BE2C (cell line): ENCODE measurements at places on chromosomes 6 and 20.

GRCh38 chr20:63560856-63561609 lies 7.1 kb downstream of the FNDC11 start:
- no peak for DNase-seq

GRCh38 chr6:30806581-30807183 lies 62.3 kb upstream of the IER3 start:
- DNase-seq: no peak

- DNase-seq: peak; percentile 28
These were observed 395.8 kb upstream of the MARCKS start for GRCh38 chr6:113461153-113461932.

DNA sequence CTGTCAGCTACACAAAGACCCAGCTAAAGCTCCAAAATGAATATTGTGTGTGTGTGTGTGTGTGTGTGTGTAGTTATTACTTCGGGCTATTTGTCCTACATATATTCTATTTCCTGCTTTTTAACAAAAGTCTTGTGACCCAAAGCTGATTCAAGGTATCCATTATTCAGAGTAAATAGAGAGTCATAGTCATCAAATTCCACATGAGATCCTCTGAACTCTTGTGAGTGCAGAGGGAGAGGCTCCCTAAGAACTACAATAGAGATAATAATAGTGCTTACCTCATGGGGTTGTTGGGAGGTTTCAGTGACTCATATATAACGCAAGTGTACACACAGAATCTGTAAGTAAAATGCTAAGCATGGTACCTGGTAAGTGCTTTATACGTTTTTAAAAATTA lies 95.6 kb upstream of the SHLD1 start:
- DNase-seq: no peak

DNA sequence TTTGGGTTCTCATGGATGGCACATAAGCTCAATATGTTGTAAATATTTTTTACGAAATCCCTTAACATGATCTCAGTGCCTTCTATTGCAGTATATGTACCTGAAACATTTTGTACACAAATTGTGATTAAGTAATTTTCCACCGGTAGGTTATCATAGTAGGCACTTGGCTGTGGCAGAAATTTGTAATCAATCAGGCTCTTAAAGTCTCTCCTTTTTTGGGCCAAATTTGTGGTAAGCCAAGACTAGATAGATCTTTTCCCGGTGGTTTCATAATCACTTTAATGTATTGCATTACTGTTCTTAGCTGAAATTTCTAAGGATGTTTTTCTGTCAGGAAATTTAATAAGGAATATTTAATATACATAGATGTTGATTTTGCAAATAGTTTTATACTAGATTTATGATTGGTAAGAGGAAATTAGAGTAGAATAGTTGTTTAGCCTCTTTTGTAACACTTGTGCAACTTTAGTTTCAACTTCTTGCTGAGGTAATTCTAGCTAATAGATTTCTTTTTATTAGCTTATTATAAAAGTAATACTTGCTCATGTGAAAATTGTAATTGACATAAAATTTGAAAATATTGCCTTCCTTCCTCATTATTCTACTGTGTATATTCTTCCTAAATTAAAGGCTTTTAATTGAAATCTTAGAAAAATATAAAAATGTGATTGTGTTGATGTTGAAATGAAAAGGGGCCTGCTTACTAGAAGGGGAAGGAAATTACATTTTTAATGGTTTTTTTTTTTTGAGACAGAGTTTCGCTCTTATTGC lies 3.2 kb downstream of the PCMT1 start:
- DNase-seq: no peak

DNA sequence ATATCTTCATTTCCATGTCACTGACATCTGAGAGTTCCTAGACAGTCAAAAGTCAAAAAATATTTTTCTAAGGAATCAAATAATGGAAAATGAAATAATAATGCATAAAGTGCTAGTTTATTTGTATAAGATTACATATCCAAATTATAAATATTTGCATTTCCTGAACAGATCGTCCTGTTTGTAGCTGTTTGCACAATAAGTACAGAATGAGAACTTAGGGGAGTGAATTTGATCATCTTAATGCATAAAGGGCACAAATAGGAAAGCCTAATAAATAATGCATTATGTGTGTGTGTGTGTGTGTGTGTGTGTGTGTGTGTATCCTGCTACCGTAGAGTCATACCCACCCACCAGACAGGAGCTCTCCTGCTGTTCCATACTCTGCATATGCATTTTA lies 521.0 kb upstream of the EPHA7 start:
- no peak for DNase-seq

GRCh38 chr6:150334790-150335783 lies 33.7 kb upstream of the IYD start:
- peak; percentile 29 for DNase-seq

- DNase-seq: no peak
These were observed 37.9 kb downstream of the SYNDIG1 start for GRCh38 chr20:24507182-24507853.

DNA sequence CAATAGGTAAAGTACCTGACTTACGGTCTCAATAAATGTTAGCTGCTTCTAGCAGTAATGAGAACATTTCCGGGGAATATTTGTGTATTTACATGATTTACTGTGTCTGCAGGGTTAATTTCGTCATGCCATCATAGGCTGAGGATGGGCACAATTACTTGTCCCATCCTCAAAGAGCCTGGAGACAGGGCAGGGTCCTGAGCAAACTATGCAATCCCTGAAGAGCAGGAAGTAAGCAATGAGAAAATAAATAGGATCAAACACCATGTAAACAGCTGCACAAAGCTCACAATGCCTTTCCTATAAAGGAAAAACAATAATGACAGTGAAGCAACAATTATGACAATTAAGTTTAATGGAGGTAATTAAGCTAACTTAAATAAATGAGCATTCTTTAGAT lies 114.6 kb upstream of the FOXQ1 start:
- DNase-seq: no peak

DNA sequence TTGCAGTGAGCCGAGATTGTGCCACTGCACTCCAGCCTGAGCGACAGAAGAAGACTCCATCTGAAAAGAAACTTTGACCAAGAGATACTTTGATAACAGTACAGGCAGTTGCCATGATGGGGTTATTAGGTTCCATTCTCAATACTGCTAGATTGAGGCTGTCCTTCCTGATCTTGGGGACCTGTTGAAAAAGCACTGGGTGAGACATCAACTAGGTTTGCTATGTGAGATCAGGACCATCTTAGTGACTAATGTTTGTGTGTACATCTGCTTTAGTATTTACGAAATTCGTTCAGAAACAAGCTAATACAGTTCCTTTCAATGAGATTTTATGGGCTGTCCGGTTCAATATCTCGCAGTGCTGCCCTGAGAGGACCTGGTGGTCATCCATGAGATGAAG lies 2.6 kb downstream of the DSE start:
- DNase-seq: no peak

- peak; percentile 13 for DNase-seq
These were observed 611 bp downstream of the EPB41L2 start for GRCh38 chr6:131062241-131063027.

DNA sequence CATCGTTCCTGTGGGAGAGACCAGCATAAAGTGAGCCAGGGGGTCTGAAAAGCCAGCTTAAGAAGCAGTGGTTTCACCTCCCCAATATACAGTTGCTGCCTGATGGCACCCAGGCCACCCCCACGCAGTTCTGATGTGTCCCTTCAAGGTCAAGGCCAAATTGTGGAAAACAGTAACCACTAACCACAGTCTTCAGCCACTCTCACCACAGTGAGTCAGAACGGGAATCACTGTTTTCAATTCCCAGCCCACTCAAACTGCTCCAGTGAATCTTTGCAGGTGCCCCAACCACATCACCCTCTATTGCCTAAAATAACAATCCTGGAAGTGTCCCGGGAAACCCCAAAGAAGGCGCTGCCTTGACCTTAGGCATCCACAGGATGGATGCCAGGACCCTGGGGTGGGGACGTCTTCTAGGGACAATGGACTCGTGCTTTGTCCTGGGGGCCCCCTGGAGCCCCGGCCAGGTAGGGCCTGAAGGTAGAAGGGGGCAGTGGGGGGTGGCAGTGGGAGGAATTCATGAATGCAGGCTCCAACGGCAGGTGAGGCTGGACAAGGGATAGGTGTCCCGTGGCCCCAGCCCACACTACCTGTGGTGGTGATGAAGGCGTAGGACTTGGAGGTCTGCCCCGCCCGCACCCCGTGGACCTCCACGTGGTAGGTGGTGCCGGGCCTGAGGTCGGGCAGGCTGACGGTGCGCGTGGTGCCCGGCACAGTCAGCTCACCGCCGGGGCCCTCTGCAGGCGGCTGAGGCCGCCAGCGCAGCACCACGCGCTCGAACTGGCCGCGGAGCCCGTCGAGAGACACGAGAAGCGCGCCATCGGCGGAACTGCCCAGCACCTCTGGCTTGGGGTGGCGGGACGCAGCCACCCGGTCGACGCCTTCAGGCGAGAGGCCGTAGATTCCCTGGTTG lies 22.2 kb downstream of the TNXB start:
- no peak for DNase-seq

GRCh38 chr6:105326833-105327770 lies 75.8 kb downstream of the PREP start:
- DNase-seq: peak; percentile 25

- DNase-seq: no peak
These were observed 6.5 kb upstream of the RANBP9 start for GRCh38 chr6:13718123-13718458.

- no peak for DNase-seq
These were observed 12.1 kb downstream of the SYNGAP1 start for GRCh38 chr6:33431880-33432541.

DNA sequence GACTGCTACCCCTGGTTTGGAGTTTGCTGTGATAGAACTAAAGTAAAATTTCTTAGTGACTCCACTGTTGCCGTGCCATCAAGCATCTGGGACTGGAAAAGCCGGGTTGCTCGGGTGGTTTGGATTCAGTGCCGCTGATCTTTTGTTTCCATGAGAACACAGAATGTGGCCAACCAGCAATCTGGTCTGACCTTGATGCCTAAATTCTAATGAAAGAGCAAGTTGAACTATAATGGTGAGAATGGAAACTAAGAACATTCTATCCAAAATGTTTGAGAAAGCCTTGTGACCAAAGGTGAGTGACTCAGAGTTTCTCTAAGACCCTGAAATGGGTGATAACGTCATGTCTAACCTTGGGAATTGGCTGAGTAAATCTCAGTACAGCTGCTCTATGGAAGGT lies 9.9 kb upstream of the PI16 start:
- DNase-seq: no peak

DNA sequence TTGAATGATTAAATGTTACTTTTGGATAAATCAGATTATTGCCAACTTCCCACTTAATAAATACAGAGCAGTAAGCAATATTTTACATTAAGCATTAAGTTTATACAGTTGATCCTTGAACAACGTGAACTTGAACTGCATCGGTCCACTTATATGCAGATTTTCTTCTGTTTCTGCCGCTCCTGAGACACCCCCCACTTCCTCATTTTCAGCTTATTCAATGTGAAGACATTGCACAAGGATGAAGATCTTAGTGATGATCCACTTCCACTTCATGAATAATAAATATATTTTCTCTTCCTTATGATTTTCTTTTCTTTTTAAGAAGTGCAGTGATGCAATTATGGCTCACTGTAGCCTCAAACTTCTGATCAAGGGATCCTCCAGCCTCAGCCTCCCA lies 167.2 kb downstream of the LINC00237 start:
- no peak for DNase-seq

GRCh38 chr20:3510110-3510509 lies 39.3 kb downstream of the ATRN start:
- no peak for DNase-seq

DNA sequence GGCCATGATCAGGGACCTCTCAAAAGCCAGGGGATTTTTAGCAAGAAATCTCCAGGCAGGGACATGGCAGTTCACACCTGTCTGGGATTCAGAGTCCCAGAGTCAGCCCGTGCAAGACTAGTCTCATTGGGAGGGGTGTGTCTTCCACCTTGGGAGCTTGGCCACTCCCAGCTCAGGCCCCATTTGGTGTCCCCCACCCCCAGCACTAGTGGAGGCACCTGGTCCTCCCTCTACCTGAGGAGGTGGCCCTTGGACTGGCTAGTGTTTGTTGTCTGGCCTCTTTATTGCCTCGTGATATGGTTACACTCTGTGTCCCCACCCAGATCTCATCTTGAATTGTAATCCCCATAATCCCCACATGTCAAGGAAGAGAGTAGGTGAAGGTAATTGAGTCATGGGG lies 140.8 kb upstream of the PHACTR3 start:
- DNase-seq: no peak

DNA sequence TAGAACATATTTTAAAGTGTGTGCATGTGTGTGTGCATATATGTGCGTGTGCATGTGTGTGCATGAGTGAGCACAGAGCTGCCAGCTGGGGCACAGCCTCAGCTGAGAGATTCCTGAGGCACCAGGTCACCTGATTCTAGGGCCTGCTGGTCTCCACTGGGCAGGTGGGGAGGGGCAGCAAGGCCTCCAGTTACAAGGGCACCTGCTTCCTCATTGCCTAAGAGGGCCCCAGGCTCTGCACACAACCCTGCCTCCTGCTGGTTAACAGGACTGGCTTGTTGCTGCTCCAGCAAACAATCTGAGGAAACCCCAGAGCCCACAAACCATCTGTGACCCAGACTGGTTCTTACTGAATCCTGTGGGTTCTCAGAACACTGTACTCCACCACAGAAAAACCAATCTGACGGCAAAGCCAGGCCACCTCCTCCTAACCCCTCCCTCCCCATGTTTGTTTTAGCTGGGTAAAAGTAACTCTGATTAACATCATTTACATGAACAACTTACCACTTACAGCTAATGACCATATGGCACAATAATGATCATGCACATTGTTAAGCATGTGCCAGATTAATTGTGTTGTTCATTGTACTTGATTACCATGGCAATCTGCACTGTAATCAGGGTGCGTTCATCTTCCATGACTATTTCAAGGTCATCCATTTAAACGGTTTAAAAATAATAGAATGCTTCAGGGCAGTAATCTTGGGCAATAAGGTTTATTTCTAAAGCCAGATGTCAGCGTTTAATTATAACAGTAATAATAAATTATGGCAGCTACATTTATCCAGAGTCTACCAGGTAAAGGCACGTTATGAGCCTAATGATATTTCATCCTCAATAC lies 23.1 kb upstream of the UBE2J1 start:
- DNase-seq: peak; percentile 74

GRCh38 chr20:62984666-62985443 lies 21.9 kb downstream of the BHLHE23 start:
- DNase-seq: no peak

DNA sequence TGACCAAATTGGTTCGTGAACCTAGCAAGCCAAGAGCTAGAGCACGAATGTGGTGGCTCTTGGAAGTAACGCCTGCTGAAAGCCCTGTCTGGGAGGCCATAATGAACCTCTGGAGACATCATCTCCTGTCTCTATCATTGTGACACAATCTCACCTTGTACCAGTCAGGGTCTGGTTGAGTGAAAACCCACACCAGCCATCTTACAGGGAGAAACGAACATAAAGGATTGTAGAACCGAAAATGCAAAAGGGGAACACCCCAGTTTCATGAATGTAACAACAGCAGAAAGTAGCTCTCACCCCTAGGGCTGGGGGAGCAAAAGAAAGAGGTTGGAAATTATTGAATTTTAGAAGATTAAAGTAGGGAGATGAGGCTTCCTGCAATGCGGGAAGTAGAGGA lies 50.9 kb upstream of the TAB2 start:
- DNase-seq: no peak
